ENCODE measurements at places on chromosomes 12 and 14.
A peak's percentile ranks its signal among the peaks of the same experiment; 100 is the strongest.

GRCh38 chr12:92649511-92650227 lies 53.1 kb upstream of the PLEKHG7 start:
- peak; percentile 82 for DNase-seq

DNA sequence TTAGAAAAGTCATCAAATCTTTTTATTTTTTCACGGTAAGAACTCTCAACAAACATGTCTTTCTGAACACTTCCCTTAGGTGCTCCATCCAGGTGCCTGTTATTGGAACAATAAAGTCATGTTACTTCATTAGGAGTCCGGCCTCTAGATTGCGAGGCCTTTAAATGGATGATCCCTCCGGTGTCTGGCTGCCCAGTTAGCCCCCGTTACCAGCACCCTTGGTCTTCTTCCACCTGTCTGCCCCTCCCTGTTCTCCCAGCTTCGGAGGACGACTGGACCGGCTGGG lies 593 bp upstream of the PA2G4 start:
- no peak for DNase-seq

DNA sequence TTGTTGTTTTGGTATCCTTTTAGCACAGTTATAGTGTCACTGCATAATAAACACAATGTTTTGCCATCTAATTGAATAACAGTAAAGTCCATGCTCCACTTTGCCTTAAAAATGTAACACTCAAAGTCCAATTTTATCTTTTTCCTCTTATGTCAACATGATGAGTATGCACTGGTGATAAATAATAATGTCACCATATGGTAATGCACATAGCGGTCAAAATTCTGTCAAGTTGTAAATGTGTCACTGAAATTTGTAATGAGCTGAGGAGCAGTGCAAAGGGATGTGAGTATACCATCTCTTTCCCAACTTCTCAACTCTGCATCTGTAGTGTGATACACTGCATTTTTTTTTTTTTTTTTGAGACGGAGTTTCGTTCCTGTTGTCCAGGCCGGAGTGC lies 65.7 kb downstream of the EML5 start:
- DNase-seq = no peak

- no peak for DNase-seq
Observed at GRCh38 chr14:86640288-86640687, 1110.3 kb downstream of the FLRT2 start.

DNA sequence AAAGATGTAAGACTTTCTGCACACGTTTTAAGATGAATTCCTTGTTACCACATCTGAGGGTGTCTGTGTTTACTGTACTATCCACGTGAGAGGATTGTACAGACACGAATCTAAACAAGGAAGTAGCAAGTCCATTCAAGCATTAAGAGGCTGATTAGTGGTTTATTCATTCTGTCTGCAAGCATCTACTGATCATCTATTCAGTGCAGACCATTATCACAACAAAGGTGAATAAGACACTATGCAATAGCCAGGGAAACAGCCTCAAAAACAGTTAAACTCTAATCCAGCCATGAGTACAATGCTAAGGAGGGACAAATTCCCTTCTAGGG lies 111.6 kb upstream of the PZP start:
- DNase-seq = peak; percentile 23

- no peak for DNase-seq
Observed at GRCh38 chr12:20696181-20696905, 1.2 kb downstream of the SLCO1C1 start.

DNA sequence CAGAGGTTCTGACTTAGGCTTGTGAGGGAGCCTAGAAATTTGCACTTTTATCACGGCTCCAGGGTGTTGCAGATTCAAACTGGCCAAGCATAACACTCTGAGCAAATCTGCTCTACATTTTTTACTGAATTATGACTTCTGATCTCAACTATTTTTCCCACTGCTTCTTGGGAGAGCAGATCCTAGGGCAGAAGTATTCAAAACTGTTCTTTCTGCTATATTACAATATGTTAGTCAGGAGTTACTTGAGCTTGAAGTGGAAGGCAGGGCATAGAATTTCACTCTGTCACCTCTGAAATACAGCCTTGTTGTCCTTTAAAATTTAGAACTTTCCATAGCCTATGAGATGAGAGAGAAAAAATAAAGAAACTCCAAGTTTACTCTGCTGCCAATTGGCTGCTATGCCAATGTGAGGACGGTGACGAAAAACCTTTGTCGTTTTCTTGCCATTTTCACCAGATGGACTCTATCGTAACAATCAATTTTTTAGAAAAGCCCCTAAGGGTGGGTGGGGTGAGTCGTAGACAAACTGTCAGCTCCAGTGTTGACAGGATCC lies 16.4 kb upstream of the KERA start:
- DNase-seq = no peak

DNA sequence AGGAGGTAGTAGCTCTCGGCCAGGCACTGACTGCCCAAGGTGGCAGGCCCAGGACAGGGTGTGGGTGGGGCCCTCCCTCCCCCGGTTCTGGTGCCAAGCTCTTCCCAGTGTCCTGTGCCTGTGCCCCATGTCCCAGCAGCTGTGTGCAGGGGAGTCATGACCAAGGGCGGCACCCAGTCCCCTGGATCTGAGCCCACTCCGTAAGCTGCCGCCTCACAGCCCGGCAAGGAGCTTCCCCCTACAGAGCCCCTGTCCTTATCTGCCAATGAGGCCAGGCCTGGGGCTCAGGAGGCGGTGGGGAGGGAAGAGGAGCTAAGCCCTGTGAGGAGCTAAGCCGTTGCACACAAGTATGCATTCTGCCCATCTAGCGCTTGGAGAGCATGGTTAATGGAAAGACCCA lies 5.6 kb upstream of the C14orf180 start:
- DNase-seq = no peak

DNA sequence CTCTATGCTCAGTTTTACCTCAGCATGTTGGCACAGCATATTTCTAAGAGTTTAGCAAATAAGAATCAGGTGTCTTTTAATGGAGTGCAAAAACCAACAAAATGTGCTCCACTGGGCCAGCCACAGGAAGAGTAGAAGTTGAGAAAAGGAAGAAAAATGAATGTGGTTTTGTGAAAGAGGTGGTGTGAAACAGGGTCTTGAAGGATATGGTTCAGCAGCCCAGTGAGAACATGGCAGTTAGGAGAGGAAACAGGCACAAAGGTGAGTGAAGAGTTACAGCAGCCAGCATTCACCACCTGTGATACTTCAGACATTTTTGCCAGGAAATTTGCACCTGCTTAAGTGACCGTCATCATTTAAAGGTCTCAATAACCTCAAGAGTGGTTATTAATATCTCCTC lies 2.4 kb downstream of the STAB2 start:
- no peak for DNase-seq
